Ureter (tissue), 1 donor: ENCODE measurements at places on chromosomes 2 and 18. TPM values are rescaled to one million over a fixed set of nuclear protein-coding genes. Genes with fewer than 3 reads are reported as not detected.

The GMPPA gene
- total RNA-seq = 31.9 TPM

The MBOAT2 gene
- 40.7 TPM for total RNA-seq

The DSG1 gene
- 0.13 TPM for total RNA-seq

DNA sequence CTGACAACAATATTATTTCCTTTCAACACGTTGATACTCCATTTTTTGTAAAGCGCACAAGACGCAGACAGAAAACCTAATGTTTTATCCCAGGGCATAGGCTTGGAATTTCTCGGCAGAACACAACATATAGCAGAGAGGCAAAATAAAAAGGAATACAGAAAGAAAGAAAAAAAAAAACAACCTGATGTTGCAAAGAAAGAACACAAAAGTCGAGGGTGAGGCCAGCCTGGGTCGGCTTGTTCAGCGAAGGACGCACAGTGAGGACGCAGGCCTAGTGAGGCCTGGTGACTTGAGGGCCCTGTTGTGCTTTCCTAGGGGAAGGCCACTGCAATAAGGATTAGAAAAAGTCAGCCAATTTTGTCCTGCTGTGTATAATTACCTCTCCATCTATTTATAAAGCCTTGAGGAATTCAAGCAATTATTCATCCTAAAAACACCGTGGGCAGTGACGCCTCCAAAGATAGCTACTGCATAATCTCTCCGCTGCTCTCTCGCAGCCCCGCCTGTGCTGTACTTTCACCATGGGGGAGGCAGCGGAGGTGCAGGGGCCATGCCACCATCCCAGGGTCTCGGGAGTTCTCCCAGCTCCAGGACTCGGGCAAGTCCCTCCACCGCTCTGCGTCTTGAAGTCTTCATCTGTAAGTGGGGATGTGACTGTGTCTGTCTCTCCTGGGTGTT is 61.9 kb upstream of the SH3RF3 start:
- DNase-seq = no peak

DNA sequence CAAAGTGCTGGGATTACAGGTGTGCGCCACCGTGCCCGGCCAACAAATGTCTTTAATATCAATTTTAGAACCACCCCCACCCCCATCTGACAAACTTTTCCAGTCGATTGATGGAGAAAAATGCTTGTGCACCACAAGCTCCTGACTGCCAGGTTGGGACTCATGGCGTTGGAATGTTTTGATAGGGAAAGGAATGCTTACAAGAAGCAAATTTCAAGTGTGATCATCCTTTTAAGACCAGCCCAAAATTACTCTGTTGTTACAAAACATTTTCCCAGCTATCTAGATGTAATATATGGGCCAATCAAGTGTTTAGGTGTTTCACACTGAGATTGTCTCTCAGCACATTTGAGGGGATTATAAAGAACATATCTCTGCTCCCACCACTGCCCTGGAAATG is 45.2 kb downstream of the UBXN4 start:
- DNase-seq = no peak

DNA sequence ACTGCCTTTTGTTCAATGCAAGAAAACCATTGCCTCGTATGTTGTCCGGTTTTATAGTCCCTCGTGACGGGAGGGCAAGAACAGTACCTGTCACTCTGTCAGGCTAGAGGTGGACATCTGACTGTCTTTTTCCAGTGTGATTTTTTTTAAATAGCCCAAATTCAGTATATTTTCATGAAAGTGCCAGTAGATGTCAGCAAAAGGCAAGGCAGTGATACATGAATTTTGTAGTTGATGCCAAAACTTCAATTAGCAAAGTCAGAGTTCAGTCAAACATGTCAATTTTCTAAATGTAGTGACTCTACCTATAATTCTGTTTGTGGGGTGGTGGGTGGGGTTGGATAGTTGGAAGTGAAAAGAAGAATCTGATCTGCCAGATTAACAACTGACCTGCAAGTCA is 296.0 kb upstream of the MC4R start:
- no peak for DNase-seq
